Cortex of kidney (tissue), 1 donor: ENCODE measurements at places on chromosomes 7 and 10.

DNA sequence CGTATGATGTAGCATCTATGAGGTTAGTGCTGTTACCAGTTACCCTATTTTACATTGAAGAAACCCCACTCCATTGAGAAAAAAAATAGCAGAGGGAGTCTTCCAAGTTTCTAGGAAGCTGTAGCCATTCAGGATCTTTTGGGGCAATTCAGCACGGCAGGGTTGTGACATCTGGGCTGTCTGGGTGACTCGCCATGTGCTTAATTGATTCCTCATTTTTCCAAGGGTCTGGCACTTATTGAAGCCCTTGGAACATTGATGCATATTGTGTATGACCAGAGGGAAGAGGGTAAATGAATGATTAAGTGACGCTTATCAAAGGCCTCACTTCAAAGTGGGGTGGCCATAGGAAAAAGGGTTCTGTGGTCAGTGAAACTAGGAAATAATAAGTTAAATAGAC lies 248.7 kb downstream of the ARHGAP12 start:
- DNase-seq, result no peak

- no peak for DNase-seq
Measured at GRCh38 chr10:120394446-120394845, 62.6 kb upstream of the PLPP4 start.

GRCh38 chr7:7882888-7883287 lies 85.7 kb upstream of the GLCCI1 start:
- DNase-seq, result no peak

DNA sequence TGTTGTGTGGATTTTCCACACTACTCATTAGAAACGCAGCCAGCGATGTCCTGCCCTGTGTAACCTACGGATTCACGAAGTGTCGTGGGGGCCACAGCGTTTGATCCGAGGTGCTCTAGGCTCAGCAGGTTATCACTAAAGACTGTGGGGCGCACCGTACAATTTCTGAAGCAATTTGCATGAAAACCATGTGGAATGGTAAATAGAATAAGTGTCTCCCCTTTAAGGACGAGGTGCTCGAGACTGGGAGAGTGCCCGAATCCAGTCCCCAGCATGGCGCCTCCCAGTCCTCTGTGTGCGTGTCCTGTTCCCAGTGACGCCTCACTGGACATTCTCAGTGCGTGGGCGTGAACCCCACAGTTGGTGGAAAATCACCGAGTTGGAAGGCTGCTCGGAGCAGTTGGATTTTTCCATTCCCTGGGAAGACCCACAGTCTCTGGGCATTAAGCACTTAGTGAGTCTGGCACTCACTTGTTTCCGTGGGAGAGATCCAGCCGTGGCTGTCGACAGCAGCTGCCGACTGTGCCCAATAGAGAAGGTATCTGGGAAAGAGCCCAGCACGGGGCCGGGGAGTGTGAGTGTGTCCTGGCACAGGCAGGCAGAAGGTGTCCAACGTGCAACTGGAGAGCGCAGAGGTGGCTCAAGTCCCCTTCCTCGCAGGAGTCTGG lies 37.0 kb downstream of the PFKP start:
- DNase-seq, result no peak

GRCh38 chr7:127844165-127844564 lies 187.1 kb downstream of the LRRC4 start:
- no peak for DNase-seq

DNA sequence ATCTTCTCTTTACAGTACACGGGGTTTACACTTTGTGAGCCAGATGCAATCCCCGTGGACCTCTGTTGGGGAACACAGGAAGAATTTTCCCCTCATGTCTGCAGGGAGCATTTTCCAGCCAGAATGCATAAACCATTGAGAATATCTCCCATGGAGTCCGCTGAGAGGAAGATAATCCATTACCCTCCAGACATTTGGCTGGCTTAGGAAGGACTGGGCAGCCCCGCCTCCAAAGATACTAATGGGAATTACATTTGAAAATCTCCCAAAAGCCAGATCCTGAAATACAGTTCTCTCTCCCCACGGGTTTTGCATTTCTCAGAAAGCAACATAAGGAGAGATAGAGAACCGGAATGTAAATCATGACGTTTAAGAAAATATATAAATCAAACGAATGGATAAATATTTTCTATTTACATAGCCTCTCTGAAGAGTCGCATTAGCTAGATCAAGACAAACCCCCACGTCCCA lies 53.5 kb downstream of the TRIL start:
- DNase-seq, result no peak

DNA sequence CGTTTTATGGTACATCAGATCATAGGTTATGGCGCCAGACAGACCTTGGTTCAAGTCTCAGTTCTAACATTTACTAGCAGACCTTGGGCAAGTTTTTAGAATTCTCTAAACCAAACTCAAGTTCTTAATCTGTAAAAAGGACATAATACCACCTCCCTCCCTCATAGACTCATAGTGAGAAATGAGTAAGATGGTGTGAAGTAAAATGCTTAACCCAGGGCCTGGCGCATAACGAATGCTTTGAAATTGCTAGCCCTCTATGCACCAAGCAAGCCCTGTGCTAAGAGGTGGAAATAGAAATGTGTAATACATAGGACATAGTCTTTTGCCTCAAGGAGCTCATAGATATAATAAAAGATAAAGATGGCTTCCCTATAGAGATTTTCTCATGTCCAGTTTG lies 17.7 kb upstream of the SLC35B4 start:
- DNase-seq, result no peak

DNA sequence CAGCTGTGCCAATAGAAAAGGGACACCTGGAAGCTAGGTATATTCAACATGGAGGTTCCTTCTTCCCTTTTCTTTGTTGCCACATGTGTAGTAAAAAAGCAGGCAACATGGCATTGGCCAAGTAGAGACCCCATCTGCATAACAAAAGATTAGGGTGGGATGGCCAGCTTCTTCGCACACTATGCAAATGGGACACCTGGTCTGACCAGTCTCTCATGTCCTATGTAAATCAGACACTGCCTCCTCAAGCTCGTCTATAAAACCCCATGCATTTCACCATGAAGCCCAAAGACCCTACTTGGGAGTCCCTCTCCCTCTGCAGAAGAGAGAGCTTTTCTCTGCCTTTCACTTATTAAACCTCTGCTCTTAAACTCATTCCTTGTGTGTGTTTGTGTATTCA lies 53.9 kb downstream of the MYL10 start:
- no peak for DNase-seq

- DNase-seq, result no peak
Measured at GRCh38 chr7:68319061-68319460, 1279.2 kb upstream of the AUTS2 start.

DNA sequence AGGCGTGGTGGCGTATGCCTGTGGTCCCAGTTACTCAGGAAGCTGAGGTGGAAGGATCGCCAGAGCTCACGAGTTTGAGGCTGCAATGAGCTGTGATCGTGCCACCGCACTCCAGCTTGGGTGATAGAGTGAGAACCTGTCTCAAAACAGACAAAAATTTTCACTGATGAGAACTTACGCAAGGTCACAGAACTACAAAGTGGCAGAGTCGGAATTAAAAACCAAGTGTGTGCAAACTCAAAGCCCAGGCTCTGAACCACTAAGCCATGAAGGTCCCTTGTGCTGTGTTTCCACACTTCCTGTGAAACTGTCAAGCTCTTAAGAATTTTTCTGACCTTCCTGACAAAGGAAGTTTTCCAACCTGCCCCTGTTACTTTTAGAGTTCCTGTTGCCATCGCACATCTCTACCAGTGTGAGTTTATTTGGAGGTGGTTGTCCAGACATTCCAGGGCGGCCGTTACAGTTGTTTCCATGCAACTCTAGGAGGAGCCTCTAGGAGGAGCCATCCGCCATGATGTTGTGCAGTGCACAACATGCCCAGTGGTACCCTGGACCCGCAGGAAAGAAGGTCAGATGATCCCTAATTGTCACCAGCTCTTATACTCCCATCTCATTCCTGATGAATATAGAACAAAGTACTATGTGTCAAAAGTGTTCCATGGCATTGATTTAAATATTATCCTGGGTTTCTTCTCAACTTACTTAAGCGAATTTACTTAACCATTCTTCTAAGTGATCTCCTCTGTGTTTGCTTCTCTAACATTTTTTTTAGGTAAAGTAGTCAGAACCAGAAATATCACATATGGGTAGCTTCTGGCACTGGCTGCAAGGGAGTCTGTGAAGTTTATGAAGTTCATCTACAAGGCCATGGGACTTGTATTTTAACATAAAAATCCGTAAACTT lies 49.0 kb upstream of the LYZL1 start:
- no peak for DNase-seq

- DNase-seq, result no peak
Measured at GRCh38 chr10:114541081-114541796, 116.8 kb downstream of the ABLIM1 start.

GRCh38 chr7:132109769-132110168 lies 466.5 kb downstream of the PLXNA4 start:
- no peak for DNase-seq

DNA sequence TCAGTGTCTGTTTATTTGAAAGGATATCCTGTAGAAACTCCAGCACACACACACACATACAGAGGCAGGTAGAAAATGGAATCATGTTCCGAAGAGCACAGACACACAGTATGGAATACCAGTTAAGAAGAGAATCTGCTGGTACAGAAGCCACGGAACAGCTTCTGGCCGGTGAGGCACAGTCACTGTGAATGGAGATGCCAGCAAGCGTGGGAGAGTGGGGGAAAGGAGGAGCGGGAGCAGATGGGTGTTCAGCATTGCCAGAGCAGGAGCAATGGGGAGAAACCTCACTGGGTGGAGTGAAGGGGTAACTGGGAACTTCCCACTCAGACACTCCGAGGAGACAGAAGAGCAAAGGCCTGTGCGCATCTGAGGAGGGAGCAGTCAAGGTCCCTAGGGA lies 9.5 kb upstream of the IMPDH1 start:
- no peak for DNase-seq

GRCh38 chr7:47233996-47234395 lies 347.9 kb downstream of the TNS3 start:
- DNase-seq, result no peak
